Vagina (tissue), 2 donors: ENCODE measurements at places on chromosomes 5 and 9. TPM values are rescaled to one million over a fixed set of nuclear protein-coding genes. Genes with fewer than 3 reads are reported as not detected.

DNA sequence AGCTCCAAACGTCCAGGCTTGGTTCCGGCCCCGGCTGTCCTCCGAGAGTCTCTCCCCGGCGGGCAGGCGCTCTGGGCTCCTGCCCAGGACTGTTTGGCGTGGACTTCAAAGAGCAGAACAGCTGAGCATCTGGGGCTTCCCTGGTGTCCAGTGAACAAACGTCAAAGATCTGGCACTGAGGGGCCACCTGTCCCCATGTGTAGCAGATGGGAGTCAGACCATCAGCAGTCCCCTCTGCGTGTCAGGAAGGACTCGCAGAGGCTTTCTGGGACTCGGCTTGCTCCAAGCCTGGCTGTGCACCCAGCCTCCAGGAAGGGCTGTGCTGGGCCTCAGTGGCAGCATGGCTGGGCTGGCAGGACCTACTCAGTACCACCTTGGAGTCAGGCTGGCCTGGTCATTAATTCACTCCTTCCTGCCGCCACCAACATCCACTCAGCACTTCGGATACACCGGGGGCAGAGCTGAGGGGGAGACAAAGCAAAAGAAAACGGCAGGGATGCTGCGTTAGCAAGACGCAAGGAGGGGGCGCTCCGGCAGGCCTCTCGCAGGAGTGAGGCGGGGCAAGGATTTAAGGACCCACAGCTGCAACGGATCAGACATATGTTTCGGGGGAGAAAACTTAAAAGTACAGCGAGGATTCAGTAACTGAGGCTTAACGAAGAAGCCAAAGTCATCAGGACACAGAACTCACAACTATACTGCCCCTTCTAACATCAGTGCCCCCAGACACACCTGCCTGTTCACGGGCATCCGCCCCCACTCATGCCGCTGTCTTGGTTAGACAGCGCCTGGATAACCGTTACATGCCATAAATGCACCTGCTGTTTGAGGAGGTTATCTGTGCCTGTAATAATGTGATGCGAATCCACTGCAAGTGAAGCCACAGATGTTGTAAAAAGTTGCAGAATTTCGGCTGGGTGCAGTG lies 164.5 kb upstream of the PHYKPL start:
- DNase-seq: no peak
- H3K4me1 ChIP-seq: no peaks in the 10 kb centered on the region
- H3K27me3 ChIP-seq: no peaks in the 10 kb centered on the region

DNA sequence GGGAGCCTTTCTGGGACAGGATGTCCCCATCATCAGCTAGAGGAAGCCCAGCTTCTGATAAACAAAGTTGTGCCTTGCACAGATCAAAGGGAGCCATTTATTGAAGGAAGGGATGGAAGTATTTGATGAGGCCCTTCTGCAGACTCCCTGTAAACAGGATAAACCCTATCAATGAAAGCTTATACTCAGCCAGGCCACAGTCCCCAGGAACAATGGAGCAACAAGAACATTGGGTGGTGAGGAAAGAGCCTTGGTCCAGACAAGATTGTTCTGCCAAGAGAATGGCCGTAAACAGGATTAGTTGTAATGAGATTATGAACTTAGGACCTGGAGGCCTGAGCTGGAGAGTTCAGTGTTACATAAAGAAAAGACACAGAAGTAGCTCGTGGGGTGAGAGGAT lies 40.5 kb upstream of the LIFR start:
- H3K36me3 ChIP-seq: no peaks in the 10 kb centered on the region
- H3K4me1 ChIP-seq: no peaks in the 10 kb centered on the region
- no peak for DNase-seq
- no peak overlapping the region for H3K4me3 ChIP-seq
- H3K27ac ChIP-seq: no peak overlapping the region

- no peaks in the 10 kb centered on the region for H3K27me3 ChIP-seq
- DNase-seq: no peak
- no peak overlapping the region for H3K27ac ChIP-seq
- H3K36me3 ChIP-seq: no peaks in the 10 kb centered on the region
- H3K4me3 ChIP-seq: no peak overlapping the region
- H3K4me1 ChIP-seq: peaks cover 5% of the 10 kb centered on the region
Observed at GRCh38 chr5:151168602-151169344, 11.2 kb upstream of the ANXA6 start.

GRCh38 chr9:124347206-124347967 lies 67.9 kb downstream of the PSMB7 start:
- no peak overlapping the region for H3K4me3 ChIP-seq
- DNase-seq: no peak
- peaks cover 15% of the 10 kb centered on the region for H3K4me1 ChIP-seq
- H3K27ac ChIP-seq: no peak overlapping the region
- peaks cover 66% of the 10 kb centered on the region for H3K36me3 ChIP-seq
- H3K27me3 ChIP-seq: no peaks in the 10 kb centered on the region

- no peaks in the 10 kb centered on the region for H3K27me3 ChIP-seq
- H3K4me3 ChIP-seq: no peak overlapping the region
- no peak for DNase-seq
- H3K4me1 ChIP-seq: no peaks in the 10 kb centered on the region
Observed at GRCh38 chr9:110512817-110513216, 66.7 kb downstream of the SVEP1 start.

GRCh38 chr5:151683986-151684588 lies 2.6 kb downstream of the SPARC start:
- H3K4me1 ChIP-seq: peaks cover 70% of the 10 kb centered on the region
- no peaks in the 10 kb centered on the region for H3K27me3 ChIP-seq
- no peaks in the 10 kb centered on the region for H3K36me3 ChIP-seq
- no peak for DNase-seq
- peak overlapping the region; percentile 8 for H3K4me3 ChIP-seq

TAS2R1 gene
- total RNA-seq: not detected

DNA sequence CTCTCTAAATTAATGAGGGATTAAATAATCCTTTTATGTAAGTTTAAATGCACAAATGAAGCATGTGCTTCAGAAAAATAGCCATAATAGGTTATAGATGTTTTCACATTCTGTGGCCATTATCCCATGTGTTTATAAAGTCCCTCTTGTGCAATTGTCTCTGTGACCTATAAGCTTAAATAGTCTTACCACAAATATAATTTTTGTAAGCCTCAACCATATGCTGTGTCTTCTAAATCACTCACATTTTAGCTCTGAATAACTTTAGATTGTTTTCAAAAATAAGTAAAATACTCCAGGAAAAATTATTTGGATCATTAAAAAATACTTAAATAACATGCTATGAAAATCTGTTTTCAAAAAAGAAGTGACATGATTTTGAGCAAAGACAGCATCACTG lies 1894.7 kb downstream of the MAT2B start:
- H3K27me3 ChIP-seq: no peaks in the 10 kb centered on the region
- no peaks in the 10 kb centered on the region for H3K36me3 ChIP-seq
- no peak overlapping the region for H3K27ac ChIP-seq
- no peak overlapping the region for H3K4me3 ChIP-seq
- no peak for DNase-seq

GRCh38 chr9:115386963-115387770 lies 269.2 kb upstream of the TNC start:
- H3K27ac ChIP-seq: peak overlapping the region; percentile 13
- no peak for DNase-seq
- no peaks in the 10 kb centered on the region for H3K36me3 ChIP-seq
- H3K4me3 ChIP-seq: no peak overlapping the region

DNA sequence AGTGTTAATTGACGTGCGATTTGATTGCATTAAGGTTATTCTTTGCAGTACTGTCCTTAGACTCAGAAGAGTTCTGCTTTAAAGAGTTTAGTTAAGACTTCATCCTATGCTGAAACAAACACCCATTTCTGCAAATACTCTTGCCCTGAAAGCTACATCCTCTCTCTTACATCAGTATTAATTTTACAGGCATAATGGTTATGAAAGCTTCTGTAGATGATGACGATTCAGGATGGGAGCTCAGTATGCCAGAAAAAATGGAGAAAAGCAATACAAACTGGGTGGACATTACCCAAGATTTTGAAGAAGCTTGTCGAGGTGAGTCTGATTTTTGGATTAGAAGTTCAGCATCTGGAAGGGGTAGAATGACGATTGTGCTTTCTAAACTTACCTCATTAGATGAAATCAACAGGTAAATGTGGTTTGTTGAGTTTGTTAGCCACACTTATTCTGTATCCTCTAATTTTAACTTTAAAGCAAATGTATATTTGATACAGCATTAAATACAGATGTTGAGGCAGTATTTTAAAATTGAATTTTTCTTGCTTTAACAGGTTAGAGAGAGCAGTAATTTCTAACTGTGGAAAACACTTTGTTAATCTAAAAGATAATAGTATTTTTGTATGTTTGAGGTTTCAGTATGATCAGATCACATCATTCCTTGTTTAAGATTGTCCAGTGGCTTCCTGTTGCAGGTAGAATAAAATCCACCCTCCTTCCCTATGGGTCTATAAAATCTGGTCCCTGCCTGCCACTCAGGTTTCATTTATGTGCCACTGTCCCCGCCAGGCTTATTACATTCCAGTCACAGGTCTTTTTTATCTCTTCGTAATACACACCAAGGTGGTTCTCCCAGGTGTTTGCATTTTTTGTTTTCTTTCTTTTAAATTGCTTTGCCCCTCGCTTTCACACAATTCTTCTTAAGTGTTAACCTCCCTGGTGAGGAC lies 1.3 kb downstream of the NAA35 start:
- H3K36me3 ChIP-seq: no peaks in the 10 kb centered on the region
- peak overlapping the region; percentile 97 for H3K4me3 ChIP-seq
- no peaks in the 10 kb centered on the region for H3K27me3 ChIP-seq
- peaks cover 31% of the 10 kb centered on the region for H3K4me1 ChIP-seq
- H3K27ac ChIP-seq: peak overlapping the region; percentile 96

TMOD1 gene
- 21.1 TPM for total RNA-seq

ERCC6L2 gene
- total RNA-seq: 59.2 TPM

DNA sequence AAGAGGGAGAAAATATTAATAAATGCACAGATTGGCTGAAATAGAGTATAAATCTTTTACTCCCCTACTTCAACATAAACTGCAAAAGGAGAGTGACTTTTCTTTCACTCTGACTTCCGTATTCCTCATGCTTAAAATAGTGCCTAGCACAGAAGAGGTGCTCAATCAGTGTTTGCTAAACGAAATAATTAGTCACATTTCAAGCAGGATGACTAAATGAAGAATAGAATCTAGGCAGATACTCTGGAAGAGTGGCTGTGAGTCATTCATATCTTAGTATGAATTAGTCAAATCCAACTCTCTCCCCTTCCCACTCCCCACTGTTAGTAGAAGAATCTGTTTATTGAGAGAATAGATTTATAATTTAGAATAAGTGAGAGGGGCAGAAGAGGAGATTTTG lies 4.8 kb downstream of the CD274 start:
- no peak overlapping the region for H3K4me3 ChIP-seq
- no peak for DNase-seq
- no peak overlapping the region for H3K27ac ChIP-seq
- H3K27me3 ChIP-seq: no peaks in the 10 kb centered on the region
- peaks cover 11% of the 10 kb centered on the region for H3K4me1 ChIP-seq

- no peaks in the 10 kb centered on the region for H3K4me1 ChIP-seq
- H3K27ac ChIP-seq: no peak overlapping the region
- no peaks in the 10 kb centered on the region for H3K36me3 ChIP-seq
- no peak overlapping the region for H3K4me3 ChIP-seq
- DNase-seq: no peak
Observed at GRCh38 chr5:8912106-8912505, 633.8 kb downstream of the SEMA5A start.

SLC36A2 gene
- not detected for total RNA-seq
